ENCODE measurements at places on chromosomes 1 and 21. TPM values are rescaled to one million over a fixed set of nuclear protein-coding genes. Genes with fewer than 3 reads are reported as not detected.

CYP4A11 gene
- not detected for total RNA-seq

ATP6V1G3 gene
- total RNA-seq: not detected

FCRLA gene
- not detected for total RNA-seq

KRTAP21-2 gene
- not detected for total RNA-seq

CCDC190 gene
- total RNA-seq: not detected

F13B gene
- total RNA-seq: not detected

FAM163A gene
- not detected for total RNA-seq

CHD5 gene
- under 0.01 TPM for total RNA-seq

KISS1 gene
- 331 TPM for total RNA-seq

RHBDL2 gene
- total RNA-seq: 0.79 TPM

HRNR gene
- total RNA-seq: not detected

SFN gene
- total RNA-seq: 146 TPM

OR2G2 gene
- total RNA-seq: not detected

ZNF697 gene
- total RNA-seq: 5.9 TPM

LCE3E gene
- not detected for total RNA-seq

HSPA6 gene
- 0.22 TPM for total RNA-seq

SPATC1L gene
- 15.7 TPM for total RNA-seq

CR1L gene
- not detected for total RNA-seq

IGSF3 gene
- 120 TPM for total RNA-seq

SF3B4 gene
- 13.3 TPM for total RNA-seq

LCA5L gene
- 2.0 TPM for total RNA-seq

ZBTB7B gene
- total RNA-seq: 26.3 TPM

EPHA8 gene
- not detected for total RNA-seq

ERICH3 gene
- not detected for total RNA-seq
